Endothelial cell (in vitro differentiated cells): ENCODE measurements at places on chromosomes 4 and X.

DNA sequence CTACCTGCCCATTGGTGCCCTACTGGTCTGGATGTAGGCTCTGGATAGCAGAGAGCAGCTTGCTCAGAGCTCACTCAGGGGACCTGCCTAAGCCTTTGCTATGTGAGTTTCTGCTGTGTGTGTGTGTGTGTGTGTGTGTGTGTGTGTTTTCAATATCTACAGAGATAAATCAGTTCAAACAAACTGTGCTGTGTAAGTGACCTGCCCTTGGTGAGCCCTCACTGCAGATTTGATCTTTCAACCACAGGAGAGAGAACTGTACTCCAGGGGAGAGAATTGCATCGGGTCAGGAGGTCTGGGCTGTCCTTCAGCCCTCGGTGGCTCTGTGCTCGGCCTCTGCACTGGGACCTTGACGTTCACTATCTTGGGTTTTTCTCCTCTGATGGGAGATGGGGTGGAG lies 35.0 kb upstream of the CDKN2AIP start:
- no peak for DNase-seq

- no peak for DNase-seq
These were observed 3.4 kb upstream of the UGT8 start for GRCh38 chr4:114595207-114595606.

DNA sequence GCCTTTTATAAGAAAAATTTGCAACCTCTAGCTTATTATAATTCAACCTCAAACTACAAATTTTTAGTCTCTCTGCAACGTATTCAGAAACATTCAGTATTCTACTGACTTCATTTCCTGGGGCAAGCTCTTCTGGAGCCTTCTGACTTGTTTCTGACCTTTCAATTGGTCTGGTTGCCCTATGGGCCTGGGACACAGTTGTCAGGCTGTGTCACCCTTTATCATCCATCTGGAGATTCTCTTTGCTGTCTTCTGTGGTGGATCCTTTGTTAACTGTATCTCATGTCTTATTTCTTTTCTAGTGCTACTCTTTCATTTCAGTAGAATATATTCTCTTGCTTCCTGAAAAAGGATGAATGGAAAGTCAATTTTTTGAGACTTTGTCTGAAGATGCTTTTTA lies 55.1 kb upstream of the PGRMC2 start:
- DNase-seq: no peak

- DNase-seq: no peak
These were observed 71.4 kb downstream of the GBA3 start for GRCh38 chr4:22764183-22764582.

DNA sequence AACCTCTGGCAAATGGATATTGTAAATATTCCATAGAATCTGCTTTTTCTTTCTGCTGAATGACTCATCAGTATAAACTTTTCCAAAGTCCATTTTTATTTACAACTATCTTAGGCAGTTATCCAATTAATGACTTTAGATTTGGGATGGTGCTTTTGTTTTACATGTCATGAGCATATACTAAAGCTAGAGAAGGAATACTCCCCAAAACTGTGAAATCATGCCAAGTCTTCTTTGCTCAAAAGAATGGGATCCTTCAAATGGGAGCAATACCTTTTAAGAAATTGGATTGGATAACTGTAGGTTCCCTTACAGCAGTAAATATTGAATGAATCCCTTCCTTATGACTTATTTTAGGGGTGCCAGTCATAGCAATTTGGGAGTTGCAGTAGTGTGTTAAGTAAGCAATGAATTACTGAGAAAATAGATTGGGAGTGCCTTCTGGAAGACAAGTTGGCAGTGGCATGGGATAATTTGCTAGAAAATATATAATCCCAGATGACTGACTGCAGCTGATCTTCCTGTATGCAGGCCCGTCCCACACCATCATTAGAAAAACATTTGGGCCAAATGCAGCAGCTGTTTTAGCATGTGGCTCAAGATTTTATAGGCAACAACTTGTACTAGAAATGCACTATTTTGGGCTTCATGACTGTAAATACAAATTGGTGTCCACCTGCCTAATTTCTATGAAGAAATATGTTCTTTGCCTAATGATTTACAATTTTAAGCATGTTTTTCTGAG lies 2.8 kb downstream of the TMPRSS11D start:
- no peak for DNase-seq

DNA sequence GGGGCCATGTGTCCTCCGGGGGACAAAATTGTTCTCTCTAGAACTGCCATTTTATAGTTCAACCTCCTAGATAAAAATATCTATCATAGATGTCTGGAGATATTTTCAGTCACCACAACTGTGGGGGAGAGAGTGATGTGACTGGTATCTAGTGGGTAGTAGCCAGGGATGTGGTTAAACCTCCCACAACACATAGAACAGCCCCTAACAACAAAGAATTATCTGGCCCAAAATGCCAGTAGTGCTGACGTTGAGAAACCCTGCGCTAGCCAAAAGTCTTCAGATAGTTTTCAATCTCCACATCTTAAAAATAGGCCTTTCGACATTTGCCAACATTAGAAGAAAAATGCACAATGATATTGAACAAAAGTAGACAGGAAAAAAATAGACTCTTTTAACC lies 19.0 kb upstream of the SUPT20HL2 start:
- DNase-seq: no peak

GRCh38 chr4:113524096-113524495 lies 237.4 kb downstream of the CAMK2D start:
- DNase-seq: no peak

DNA sequence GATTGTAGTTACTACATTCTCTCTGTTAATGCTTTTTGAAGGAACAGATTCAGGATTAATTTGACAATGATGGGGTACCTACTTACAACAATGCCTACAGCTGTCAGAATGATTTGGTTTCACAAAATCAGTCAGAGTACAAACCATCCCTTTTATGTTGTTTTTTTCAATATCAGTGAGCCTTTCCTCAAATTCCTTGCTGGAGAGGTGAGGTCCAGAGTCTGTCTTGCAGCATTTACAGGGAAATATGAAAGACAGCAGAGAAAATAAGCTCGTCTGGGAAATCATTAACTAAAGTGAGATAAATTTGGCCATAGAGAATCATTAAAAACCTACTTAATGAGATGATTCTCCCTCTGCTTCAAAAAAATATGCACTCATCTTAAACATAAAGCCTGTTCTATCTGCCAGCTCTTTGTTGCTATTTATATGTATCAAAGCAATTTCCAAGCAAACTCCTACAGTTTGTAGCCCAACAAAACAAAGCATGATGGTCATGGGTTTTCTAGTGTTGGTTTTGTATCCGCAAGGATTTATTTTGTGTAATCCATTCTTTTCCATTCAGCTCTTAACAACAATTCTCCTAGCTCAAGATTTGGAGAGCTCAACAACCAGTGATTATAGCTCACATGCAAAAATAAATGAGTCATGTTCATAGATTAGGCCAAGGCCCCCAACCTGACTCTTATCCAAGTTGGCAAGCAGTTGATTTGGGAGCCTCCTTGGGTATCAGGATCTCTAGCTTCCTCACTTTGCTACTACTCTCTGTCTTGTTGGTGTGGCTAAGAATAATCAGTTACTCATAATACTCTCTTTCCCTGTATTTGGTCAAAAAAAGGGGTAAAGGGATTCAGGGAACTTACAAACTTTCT lies 222.6 kb downstream of the ENOX2 start:
- no peak for DNase-seq

DNA sequence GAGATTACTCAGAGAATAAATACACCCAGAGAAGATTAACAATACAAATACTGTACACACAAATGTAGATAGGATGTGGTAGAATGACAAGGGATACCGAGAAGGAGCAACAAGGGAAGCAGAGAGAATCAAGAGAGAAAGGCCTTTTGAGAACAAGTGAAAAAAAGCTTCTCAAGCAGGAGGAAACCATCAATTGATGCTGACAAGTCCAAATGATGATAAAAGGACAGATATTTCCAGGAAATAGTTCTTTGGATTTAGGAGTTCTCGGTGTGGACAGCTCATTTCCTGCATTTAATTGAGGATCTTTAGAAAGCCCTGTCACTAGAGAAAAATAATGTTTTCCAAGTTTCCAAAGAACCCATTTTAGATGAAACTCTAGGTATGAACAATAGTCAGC lies 48.1 kb downstream of the NPY5R start:
- no peak for DNase-seq

- DNase-seq: no peak
These were observed 231.8 kb upstream of the AGA start for GRCh38 chr4:177673985-177674489.

DNA sequence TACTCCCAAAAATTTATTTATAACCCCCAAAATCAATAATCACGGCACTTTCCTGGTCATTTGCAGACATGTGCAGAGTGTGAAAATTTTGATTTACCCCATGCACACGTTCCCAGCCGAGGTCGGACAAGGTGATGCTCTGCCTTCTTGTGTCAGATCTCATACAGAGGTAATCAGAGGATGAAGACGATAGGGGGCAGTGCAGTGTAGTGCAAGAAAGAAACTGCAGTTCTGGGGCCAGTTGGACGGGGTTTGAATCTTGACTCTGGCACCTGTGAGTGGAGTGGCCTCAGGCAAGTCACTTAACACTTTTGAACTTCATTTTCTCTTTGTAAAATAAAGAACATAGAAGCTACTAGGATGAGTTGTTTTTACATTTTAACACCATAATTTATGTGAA lies 88.4 kb downstream of the FRMPD3 start:
- peak; percentile 37 for DNase-seq

- no peak for DNase-seq
These were observed 64.2 kb upstream of the ALG13 start for GRCh38 chrX:111616786-111617185.

- no peak for DNase-seq
These were observed 242.0 kb downstream of the BCOR start for GRCh38 chrX:39855748-39856129.

DNA sequence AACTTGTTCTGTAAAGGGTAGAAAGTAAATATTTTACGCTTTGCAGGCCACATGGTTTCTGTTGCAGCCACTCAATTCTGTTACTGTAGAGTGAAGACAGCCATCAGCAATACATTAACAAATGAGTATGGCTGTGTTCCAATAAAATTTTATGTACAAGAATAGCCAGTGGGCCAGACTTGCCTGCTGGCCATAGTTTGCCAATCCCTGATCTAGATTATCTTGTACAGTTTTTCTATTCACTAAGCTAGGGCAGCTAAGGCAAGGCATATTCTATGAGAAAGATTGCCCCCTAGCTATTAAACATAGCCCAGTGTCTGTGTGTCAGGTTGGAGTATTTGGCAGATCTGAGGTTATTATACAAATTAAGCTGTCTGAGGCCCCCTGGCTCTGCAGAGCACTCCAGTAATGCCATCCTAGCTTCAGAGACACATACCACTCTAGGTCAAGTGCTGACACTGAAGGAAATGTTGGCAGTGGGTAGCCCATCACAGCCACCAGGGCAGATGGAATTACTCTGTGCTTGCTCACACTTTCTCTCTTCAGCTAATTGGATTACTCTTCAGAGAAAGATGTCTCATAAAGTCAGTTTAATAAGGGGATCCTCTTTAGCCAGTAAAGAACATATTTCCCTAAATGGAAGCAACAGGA lies 40.7 kb downstream of the MTTP start:
- DNase-seq: no peak

DNA sequence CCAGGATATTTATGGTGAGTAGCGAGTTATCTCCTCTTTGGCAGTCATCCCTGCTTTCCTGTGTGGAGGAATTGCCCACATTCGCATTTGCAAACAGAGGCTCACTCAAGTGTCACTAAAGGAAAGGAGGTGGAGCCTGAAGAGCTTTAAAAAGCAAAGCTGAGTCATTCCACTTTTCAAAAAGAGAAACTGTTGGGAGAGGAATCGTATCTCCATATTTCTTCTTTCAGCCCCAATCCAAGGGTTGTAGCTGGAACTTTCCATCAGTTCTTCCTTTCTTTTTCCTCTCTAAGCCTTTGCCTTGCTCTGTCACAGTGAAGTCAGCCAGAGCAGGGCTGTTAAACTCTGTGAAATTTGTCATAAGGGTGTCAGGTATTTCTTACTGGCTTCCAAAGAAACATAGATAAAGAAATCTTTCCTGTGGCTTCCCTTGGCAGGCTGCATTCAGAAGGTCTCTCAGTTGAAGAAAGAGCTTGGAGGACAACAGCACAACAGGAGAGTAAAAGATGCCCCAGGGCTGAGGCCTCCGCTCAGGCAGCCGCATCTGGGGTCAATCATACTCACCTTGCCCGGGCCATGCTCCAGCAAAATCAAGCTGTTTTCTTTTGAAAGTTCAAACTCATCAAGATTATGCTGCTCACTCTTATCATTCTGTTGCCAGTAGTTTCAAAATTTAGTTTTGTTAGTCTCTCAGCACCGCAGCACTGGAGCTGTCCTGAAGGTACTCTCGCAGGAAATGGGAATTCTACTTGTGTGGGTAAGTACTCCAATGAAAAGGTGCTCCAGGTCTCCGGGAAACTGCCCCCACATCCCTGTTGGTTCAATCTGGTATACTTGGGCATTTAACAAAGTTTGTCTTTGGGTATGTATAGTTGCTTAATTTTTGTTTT lies at the start of gene EGF:
Gene EGF, plus strand, starts transcription at position 178 of the 890 bp plus-strand sequence. Its CDS starts 453 bp downstream, at position 631.
- DNase-seq: no peak

DNA sequence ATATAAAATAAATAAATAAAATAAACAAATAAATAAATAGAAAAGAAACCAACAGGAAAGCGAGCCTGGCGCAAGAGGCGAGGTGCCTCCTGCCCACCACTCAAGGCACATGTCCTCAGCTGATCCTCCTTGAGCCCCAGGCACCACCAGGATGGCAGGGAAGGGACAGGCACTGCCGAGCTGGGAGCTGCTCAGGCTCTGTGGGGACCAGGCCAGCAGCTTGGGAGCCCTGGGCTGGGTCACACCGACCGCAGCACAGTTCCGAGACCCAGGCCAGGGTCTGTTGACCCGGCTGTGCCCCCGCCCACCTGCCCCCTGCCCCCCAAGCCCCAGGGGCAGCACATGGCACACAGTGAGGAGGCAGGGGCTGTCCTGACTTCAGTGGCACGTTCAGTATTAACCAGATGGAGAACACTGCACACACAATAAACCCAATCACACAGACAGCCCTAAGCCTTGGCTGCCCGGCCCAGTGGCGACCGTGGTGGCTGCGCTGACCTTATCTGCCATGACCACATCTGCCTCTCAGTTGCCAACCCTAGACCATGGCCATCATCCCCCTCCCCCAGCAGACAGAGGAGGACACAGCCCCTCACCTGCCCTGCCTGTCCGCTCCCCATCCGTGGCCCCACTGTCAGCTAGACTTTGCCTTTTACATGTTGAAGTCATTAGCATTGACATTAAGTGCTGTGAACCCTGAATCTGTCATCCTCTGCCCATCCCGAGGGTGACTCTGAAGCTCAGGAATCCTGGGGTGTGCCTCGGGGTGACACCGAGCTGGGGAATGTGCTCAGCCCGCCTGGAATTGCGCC lies 2.9 kb upstream of the TREX2 start:
- no peak for DNase-seq
